ENCODE measurements at places on chromosomes 16 and 17.

DNA sequence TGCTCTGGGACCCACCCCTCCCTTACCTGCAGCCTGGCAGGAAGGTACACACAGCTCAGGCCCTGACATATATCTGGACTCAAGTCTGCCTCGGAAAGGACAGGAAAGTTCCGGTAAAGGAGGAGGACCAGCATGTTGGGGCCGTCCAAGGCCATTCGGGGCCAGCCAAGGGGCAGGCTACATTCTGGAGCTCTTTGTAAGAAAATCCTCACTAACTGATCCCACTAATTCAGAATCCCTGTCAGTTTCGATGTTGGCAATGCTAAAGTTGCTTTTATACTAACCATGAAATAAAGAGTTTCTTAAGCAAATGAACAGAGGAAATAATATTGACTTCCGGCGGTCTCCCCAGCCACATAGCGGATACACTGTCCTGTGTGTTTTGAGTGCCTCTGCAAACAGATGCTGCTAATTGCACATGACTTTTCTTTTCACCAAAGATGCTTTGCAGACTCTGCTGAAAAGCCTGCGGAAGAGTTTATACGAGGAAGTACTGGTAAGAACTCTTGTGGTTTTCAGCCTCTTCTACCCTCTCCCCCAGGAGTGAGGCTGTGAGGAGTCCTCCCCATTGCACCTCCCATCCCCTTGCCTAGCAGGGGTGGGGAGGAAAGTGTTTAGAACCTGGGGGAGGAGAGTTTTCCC is 54.8 kb downstream of the PLXDC1 start:
- DNase-seq, result peak; percentile 18

GRCh38 chr17:75694536-75694935 is 26.7 kb upstream of the ITGB4 start:
- DNase-seq, result no peak

- DNase-seq, result no peak
Observed at GRCh38 chr16:83700918-83701317, 106.9 kb upstream of the HSBP1 start.

- DNase-seq, result no peak
Observed at GRCh38 chr16:64919929-64920607, 201.8 kb downstream of the CDH11 start.

DNA sequence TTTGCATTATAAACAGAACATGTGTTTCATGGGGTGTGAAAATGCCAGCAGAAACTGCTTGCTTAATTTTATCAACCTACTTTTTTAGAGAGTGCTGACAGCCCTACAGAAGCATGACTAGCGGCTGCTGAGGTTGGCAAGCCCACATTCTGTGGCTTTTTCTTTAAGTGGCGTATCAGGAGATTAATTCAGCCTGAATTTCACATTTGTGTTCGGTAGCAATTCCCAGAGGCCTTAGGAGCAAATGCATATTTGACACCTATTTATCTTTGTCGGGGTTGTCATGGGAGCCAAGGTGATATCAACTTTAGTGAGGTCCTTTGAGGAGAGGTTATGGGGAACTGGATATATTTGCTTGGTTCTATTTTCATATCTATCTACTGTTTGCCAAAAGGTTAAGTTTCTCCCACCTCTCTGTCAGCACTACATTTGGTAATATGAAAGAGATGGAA is 140.9 kb downstream of the KCNJ2 start:
- no peak for DNase-seq

DNA sequence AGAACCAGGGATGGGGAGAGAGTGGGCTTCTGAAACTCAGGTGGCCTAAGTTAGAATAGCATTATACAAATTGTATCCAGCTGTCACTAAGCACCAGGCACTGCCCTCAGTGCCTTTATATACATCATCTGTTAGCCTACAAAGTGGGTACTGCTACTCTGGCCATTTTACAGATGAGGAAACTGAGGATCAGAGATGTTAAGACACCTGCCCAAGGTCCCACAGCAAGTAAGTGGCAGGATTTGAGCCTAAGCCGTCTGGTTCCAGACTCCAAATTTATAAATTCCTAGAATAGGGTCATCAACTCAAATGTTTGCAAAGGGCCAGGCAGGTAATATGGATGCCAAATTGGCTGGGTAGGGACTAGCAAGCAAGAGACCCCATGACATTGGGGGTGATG is 2.3 kb downstream of the ORAI3 start:
- no peak for DNase-seq

- no peak for DNase-seq
Observed at GRCh38 chr16:49365711-49366509, 7.7 kb upstream of the C16orf78 start.

- DNase-seq, result no peak
Observed at GRCh38 chr16:8989099-8989878, 25.6 kb upstream of the USP7 start.

- no peak for DNase-seq
Observed at GRCh38 chr16:24027466-24027865, 191.7 kb downstream of the PRKCB start.

DNA sequence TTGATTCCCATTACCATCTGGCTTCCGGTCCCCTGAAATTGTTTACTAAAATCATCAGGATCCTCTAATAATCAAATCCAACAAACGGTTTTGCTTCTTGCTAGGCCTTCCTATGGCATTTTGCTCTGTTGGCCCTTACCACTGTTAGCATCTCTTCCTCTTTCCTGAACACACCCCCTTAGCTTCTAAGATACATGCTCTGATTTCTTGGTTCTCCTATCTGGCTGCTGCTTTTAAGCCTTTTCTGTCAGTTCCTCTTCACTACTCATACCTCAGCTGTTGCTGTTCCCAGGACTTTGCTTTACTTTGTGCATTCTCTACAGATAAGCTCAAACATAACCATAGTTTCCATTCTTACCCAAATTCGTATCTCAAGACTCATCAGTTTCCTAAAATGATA is 11.4 kb downstream of the CAPNS2 start:
- no peak for DNase-seq

DNA sequence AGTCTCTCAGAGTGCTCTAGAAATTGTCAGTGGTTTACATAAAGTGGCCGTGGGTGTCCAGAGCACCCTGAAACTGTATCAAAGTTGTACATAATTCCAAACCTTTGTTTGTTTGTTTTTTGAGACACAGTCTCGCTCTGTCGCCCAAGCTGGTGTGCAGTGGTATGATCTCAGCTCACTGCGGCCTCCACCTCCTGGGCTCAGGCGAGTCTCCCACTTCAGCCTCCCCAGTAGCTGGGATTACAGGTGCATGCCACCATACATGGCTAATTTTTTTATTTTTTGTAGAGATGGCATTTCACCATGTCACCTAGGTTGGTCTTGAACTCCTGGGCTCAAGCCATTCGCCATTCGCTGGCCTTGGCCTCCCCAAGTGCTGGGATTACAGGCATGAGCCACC is 24.3 kb upstream of the ADGRG1 start:
- DNase-seq, result no peak

GRCh38 chr17:17636272-17636885 is 44.9 kb upstream of the PEMT start:
- no peak for DNase-seq

DNA sequence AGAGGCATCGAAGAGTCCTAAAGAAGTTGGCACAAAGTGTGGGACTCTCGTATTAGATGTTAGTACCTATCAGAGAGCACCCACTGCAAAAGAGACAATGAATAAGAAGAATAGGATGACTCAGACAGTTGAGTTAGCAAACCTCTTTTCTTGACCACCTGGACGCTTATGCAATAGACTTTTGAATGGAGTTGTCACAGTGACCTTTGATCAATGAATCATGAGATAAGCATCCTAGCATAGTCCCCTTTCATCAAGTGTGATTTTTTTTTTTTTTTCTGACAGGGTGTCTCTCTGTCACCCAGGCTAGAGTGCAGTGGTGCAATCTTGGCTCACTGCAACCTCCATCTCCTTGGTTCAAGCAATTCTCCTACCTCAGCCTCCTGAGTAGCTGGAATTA is 1417.9 kb upstream of the GOT2 start:
- no peak for DNase-seq

- DNase-seq, result no peak
Observed at GRCh38 chr17:47776330-47777197, 43.5 kb downstream of the TBX21 start.
